ENCODE measurements at places on chromosomes 2 and 18.

DNA sequence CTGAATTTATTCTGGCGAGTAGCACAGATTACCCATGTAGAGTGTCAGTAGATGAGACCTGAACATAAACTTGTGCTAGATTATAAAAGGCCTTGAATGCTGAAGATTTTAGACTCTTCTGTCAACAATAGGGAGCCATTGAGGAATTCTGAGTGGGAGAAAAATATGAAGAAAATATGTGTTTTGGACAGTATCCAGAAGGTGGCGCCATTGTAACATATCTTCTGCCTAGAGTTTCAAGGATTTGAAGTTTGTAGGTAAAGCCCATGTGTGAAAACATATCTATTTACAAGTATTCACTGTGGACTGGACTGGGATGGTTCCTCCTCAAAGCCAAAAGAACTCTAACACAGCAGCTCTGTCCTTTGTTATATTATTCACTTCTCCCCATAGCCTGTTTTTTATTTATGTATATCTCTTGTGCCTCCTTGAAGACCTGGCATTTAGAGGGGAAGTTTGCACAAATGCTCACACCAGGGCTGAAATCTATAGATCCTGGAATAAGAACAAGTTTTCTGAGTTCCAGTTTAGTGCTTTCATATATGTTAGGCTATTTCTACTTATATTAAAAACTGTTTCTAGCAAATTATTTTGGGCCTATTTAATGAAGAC lies 124.9 kb downstream of the RDH14 start:
- DNase-seq = peak; percentile 75

GRCh38 chr2:183522489-183523266 lies 398.4 kb downstream of the NUP35 start:
- DNase-seq = no peak

- DNase-seq = peak; percentile 41
Measured at GRCh38 chr2:227503433-227504406, 31.8 kb downstream of the AGFG1 start.

- no peak for DNase-seq
Measured at GRCh38 chr2:136049011-136049742, 63.8 kb upstream of the DARS1 start.

DNA sequence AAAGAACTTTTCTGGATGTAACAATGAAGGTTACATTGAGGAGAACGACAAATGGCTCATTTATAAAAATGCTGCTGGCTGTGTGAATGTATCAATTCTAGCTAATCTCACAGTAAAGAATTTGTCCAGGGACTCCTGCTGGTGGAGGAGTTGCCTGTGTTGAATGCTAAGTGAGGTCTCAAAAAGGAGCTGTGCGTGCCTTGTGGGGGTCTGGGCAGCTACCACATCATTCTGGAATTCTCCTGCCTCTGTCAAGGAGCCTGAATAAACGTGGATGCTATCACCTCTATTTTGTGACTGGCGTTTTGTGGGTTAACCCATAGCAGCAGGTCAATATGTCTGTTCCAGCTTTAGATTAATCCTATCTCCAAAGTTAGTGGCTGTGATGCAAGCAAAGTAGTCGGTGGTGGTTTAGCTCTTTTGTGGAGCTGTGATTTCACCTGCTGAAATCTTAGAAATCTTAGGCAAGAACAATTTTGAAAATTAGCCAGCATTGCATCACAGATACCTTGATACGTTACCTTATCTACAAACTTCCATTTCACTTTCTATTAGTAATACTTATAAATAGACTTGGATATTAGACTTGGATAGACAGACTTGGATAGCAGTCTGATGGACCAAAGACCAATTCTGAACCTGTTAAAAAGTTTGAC lies 96.8 kb downstream of the MTCL1 start:
- DNase-seq = no peak

GRCh38 chr2:75787532-75788132 lies 76.9 kb upstream of the GCFC2 start:
- DNase-seq = peak; percentile 34

DNA sequence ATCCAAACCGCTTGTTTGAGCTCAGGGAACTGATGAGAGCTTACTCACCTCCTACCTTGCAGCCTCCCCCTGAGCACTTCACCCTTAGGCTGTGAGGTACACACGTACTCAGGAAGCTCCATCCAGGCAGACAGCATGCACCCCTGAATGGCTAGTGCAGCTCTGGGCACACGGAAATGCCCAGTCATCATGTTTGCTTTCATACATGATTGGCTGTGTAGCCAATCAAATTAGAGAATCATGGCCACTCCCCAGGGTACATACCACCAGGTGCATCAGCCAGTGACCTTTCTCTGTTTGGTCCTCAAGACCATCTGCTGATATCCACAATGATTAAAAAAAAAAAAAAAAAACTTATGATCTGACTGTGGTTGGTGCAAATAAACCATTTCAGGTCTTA lies 42.1 kb downstream of the RNF152 start:
- DNase-seq = no peak

GRCh38 chr2:51032751-51033330 lies 909 bp upstream of the NRXN1 start:
- no peak for DNase-seq

DNA sequence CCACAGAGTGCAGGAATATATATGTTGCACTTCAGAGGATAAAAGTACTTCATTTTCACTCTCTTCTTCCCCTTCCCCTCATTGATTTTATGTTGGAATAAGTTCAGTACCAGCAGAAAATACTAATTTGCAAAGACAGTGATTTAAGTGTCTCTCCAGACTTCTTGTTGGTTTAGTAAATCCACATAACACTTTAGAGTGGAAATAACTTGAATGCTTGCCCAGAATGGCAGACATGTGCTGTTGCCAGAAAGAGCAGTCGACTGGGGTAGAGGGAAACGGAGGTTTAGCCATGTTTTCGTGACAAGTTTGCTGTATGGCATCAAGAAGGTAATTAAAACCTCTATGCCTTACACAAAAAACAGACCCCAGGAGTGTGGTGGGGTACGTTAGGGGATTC lies 246.0 kb upstream of the CXCR4 start:
- no peak for DNase-seq

DNA sequence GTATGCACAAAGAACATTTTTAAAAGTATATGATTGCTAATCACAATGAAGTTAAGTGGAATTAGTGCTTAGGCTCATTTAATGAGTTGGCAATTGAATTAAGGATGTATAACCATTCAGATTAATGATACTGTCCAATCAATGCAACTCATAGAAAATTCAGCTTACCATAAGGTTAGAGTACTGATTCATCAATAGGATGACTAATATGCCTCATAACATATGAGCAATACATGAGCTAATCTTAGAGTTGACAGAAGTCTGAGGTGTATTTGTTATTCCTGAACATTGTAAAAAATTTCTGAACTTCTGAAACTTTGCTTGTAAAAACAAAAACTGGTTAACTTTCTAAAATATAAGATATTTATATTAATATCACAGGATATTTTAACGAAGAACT lies 118.3 kb upstream of the NETO1 start:
- DNase-seq = no peak

GRCh38 chr2:211751848-211752247 lies 786.8 kb downstream of the ERBB4 start:
- no peak for DNase-seq

DNA sequence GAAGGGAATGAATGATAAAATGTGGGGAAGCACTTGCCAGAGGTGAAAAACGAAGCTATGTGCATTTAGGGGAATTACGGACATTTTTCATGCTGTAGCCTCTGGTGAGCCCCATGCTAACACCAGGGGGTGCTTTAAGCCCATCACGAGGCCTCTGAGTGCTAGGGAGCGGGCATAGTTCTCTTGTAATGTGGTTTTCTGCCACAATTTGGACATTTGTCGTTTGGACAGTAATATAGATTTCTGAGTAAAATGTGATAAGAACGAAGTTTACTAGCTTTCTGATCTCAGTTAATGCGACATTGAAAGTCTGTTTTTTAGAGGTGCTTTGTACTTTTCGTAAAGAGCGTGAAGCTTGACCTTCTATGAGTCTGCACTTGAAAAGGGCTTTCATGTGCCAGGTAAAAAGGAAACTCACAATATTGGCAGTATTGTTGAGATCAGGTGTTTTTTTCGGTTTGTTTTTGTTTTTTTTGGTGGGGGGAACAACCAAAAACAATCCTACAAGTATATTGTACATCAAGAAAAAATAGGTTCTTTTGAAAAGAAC lies 50.6 kb downstream of the TRAF3IP1 start:
- peak; percentile 68 for DNase-seq

GRCh38 chr18:21955757-21956652 lies 213.4 kb upstream of the GATA6 start:
- DNase-seq = peak; percentile 66

GRCh38 chr2:26537826-26538475 lies 60.0 kb upstream of the OTOF start:
- DNase-seq = no peak

DNA sequence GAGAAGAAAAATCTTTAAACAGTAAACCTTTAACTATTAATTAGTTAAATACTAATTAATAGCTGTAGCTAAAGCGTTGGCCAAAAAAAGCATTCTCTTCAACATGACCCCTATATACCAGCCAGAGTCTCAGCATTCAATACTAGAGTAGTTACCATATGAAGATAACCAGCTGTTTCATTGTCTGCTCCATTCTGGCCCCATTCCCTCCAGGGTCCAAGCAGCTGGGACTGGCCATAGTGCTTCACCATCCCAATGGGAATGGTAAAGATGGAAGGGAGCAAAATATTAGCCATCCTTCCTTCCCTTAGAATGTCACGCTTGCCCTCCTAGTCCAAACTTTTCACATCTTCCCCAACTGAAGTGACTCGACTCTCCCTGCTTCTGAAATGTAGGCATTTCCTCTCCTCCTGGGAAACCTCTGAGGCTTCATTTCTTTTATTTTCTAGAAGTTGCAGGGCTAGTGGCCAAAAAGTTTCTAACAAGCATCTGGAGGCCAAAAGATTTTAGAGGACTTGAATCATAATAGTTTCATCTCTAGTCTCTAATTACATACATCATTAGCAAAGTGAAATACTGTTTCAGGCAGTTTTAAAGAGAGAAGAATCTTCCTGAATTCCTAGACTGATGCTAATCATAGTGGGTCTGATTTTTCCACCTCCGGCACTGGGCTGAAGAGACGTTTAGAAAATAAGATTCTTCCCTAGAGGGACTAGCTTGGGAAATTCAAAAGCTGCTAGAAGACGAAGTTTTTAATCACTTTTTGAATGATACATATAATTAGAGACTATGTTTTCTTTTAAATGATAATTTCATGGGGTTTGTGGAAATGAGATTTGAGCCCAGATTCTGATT lies 52.7 kb downstream of the CCDC68 start:
- no peak for DNase-seq

DNA sequence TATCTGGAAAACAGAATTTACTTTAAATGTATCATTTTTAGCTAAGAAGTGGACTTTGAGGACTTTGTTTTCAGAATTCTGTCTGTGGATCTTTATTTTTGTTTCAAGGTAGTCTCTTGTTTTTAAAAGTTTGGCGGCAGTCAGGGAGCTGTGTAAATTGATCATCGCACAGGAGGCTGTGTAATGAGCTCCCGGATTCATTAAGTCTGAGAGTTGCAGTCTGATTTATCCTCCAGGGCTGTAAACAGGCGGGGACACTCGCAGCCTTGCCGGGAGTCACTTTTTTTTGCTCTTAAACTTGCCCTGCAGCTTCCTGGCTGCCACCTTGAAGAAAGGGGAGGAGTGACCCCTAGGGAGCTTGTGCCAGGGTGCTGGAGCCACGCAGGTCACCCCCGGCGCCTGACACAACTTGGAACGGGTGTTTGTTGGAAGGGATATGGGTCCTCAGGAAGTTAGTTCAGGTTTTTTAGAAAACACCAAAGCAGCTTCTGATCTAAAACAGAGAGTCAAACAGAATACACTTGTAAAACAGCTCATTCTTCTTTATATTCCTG lies 76.2 kb downstream of the DCDC2C start:
- DNase-seq = no peak

DNA sequence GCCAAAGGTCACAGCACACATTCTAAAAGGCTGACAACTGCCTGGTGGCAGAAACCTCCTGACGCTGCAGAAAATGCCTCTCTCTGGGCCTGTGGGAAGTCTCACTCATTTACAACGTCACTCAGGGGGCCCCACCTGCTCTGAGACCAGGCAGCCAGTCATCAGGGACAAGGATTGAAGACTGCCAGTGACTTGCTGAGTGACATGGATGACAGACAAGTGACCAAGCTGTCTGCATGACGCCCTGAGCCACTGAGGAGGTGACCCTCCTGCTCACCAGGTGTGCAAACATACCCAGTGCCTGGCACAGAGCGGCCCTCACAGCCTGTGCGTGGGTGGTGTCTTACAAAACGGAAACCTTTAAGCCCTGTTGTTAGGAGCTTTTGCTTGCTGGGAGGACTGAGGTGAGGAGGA lies 392.4 kb downstream of the TNS1 start:
- peak; percentile 14 for DNase-seq

GRCh38 chr18:21404426-21404825 lies 162.4 kb downstream of the GREB1L start:
- no peak for DNase-seq

DNA sequence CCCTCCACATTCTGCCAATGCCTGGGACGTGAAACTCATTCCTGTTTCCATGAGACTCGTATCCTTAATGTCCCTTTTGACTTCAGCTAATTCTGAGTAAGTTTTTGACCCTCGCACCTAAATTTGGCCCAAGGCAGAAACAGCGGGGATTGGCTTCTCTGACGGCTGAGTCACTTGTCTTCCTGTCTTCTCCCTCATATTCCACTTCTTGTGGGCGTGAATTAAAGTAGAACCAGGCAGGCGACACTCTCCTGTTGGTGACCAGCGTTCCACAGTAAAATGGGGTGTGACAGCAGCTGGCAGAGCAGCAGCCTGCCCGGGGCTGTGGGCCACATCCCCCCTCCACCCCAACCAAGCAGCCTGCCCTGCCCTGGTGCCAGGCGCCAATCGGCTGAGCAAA lies 15.5 kb downstream of the TTC32 start:
- DNase-seq = no peak

DNA sequence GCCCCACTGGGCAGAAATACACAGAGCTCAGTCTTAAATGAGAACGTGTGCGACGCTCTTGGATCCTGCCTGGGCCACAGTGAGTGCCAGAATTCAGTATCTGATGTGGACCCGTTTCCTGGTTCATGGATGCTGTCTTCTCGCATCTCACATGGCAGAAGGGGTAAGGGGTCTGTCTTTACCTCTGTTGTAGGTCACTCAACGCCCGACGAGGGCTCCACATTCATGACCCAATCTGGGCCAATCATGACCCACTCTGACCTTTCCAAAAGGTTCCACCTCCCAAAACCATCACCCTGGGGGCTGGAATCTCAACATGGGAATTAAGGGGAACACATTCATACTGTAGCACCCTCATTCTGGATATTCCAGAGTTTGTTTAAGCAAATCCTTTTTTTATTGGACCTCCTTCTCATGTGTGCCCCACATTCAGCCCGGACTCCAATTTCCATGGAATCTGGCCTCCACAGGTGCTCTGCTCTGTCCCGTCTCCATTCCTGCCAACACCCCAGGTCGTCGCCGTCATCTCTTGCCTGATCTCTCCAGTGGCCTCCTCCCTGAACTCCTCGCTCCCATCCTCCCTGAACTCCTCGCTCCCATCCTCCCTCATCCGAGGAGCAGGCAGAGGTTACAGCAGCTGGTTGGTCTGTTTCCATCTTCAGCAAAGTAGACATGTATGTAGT lies 78.9 kb upstream of the OTOS start:
- DNase-seq = no peak

Measured in iris pigment epithelial cell (primary cell).